ENCODE measurements at places on chromosomes 12 and 14. TPM values are rescaled to one million over a fixed set of nuclear protein-coding genes. Genes with fewer than 3 reads are reported as not detected.

Gene GPR135
- total RNA-seq, result 4.7 TPM

Gene MIP
- 0.32 TPM for total RNA-seq

Gene ERP27
- total RNA-seq, result not detected

Gene CORO1C
- total RNA-seq, result 279 TPM

Gene SELPLG
- 4.2 TPM for total RNA-seq

Gene NDUFA12
- total RNA-seq, result 53.2 TPM

Gene TAS2R9
- total RNA-seq, result not detected

Gene TOGARAM1
- 20.0 TPM for total RNA-seq

Gene CLEC9A
- total RNA-seq, result not detected

Gene DDX47
- total RNA-seq, result 59.3 TPM

Gene FAM161B
- total RNA-seq, result 6.0 TPM

Gene BEGAIN
- not detected for total RNA-seq

Gene SERPINA3
- 0.49 TPM for total RNA-seq

Gene CFAP54
- 3.4 TPM for total RNA-seq

Gene MYH6
- not detected for total RNA-seq

Gene PIWIL1
- total RNA-seq, result not detected

Gene FZD10
- not detected for total RNA-seq

Gene PPP1R1A
- total RNA-seq, result not detected

Gene SYNDIG1L
- total RNA-seq, result not detected

Gene BMAL2
- 10.3 TPM for total RNA-seq

Gene AMN
- 0.16 TPM for total RNA-seq

Gene FOXA1
- under 0.01 TPM for total RNA-seq

Gene KRT73
- not detected for total RNA-seq

Gene KRT6B
- total RNA-seq, result 4.1 TPM

Gene DLK1
- total RNA-seq, result not detected

Gene BICDL1
- not detected for total RNA-seq

Gene LUM
- total RNA-seq, result 1,443 TPM

Gene LMO3
- 7.6 TPM for total RNA-seq

Gene TMTC1
- total RNA-seq, result 44.1 TPM

Measured in hair follicle dermal papilla cell (primary cell).